Left ventricle myocardium superior (tissue), 1 donor: ENCODE measurements at places on chromosomes 7 and 10. TPM values are rescaled to one million over a fixed set of nuclear protein-coding genes. Genes with fewer than 3 reads are reported as not detected.

DNA sequence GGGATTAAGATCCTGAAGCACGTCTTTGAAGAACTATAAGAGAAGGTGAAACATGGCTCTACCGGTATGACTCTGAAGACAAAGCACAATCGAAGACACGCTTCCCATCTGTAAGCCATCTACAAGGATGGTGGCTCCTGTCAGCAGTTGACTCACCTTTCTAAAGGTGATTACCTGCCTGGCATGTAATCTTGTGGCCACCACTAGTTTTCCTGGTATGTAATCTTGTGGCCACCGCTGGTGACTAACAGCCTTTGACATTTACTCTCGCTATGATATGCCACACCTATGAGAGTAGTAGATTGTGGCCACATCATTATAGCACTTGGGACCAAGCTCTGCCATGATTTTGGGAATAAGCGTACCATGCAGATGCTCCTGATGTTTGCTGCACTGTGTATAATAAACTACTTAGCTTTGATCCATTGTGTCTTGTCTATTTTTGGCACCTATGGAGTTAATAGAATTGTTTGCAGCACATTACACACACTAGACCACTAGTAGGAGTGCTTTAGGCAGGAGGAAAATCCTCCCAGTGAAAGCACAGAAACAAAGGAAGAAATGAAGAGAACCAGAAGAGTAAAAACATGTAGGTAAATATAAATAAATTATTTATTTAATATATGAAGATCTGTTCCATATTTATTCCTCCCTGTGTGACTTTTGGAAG, 59.8 kb downstream of the VAX1 start:
- DNase-seq, result no peak

DNA sequence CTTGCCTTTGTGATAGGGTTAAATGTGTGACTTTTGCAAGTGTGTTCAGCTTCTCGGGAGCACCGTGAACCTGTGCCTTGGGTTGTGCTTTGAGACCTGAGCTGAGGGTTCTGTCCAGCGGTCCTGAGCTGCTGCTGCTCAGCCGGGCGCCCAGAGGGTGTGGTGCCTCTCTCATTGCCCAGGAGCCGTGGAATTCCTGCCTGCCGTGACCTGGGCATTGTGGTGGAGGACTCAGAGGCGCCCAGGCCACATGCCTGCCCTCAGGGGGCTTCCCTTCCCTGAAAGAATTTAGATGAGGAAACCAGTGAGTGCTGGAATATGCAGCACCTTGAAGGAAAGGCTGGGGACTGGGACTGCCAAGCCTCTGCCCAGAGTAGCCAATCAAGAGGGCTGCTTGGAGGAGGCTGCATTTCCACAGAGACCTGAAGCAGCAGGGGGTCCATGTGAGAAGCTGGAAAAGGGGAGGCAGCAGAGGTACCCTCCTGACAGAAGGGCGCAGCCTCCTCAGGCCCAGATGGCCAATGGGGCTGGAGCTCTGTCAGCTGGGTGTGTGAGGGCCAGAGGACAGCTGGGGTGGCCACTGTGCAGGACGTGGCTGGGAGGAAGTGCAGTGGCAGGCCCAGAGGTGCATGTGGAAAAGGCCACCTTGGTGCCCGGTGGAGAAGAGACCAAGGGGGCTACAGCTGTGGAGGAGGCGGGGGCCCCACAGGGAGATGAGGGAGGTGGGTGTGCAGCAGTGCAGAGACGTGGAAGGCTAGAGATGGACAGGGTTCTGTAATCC, 107.3 kb downstream of the NKX6-2 start:
- DNase-seq, result no peak

DNA sequence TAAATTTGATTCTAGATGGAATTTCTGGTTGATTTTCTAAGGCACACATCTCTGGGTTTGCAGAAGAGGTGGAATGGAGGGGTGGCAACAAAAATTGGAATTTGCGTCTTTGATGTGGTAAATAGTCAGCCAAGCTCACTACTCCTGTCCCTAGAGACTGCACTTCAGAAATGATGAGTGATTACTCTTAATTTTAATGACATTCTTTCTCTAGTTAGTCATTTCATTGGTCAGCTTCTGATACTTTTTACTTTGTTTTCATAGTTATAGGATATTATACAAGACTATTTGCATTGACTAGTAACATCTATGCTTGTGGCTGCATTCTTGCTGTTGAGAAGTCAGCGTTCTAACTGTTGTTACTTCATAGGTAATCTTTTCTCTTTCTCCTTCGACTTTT, 658.3 kb downstream of the SUGCT start:
- no peak for DNase-seq

- DNase-seq, result no peak
Measured at GRCh38 chr10:26628395-26628794, 69.1 kb upstream of the PDSS1 start.

- no peak for DNase-seq
Measured at GRCh38 chr7:8251195-8251594, 10.8 kb downstream of the ICA1 start.

- DNase-seq, result no peak
Measured at GRCh38 chr10:6539833-6540232, 40.2 kb downstream of the PRKCQ start.

GRCh38 chr7:45060295-45060694, 28.5 kb downstream of the NACAD start:
- no peak for DNase-seq

DNA sequence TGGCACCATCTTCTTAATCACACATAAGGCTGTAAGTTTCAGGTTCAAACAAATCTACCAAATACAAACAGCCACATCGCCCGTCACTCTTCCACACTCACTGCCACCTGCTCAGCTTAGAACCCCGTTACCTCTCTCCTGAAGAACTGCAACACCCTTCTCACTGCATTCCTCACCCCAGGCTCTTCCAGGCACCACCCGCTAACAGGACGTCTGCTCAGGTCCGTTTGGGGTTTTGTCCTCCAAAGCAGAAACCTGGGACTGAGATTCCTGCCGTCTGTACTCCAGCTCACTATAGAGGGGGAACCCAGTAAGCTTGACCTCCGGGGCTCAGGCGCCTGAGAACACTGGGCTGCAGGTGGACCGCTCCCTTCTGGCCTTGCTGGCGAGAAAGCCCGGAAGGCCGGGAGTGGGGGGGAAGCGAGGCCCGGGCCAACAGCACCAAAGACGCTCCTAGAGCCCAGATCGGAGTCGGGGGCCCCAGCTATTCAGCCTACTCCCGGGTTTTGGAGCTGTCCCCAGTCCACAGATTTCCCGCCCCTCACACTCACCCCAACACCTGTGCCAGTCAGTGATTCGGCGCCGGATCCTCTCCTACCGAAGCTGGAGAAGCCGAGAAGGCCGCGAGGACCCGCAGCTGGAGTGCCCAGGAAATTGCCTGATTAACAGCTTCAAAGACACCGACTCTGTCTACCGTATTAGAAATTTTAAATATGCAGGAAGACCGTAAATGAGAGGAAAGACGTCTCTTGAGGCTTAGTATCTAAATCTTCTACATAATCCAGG, at the start of gene AP3M1:
Gene AP3M1, minus strand, starts transcription at position 625 of the 786 bp plus-strand sequence. CDS start 12,449 bp downstream, outside the sequence.
- peak; percentile 86 for DNase-seq

Gene LIPF
- not detected for total RNA-seq

Gene KCNH2
- total RNA-seq, result 107 TPM

Gene ADCYAP1R1
- total RNA-seq, result 6.0 TPM

Gene PNLIPRP2
- not detected for total RNA-seq
